ENCODE measurements at places on chromosomes 12 and 14. TPM values are rescaled to one million over a fixed set of nuclear protein-coding genes. Genes with fewer than 3 reads are reported as not detected.

GRCh38 chr12:87338681-87339080, 690.5 kb downstream of the C12orf50 start:
- no peak for ATAC-seq

- ATAC-seq = no peak
These were observed 59.3 kb downstream of the DNAI7 start for GRCh38 chr12:25135531-25136154.

- no peak for ATAC-seq
These were observed 41.0 kb downstream of the TRAFD1 start for GRCh38 chr12:112166051-112167015.

GRCh38 chr12:27462851-27463250, 16.3 kb downstream of the SMCO2 start:
- no peak for ATAC-seq

C3AR1 gene
- 6.4 TPM for total RNA-seq

KRT8 gene
- 1.2 TPM for total RNA-seq

LUM gene
- total RNA-seq = not detected

Measured in activated T-helper 17 cell treated with anti-CD3 and anti-CD28 coated beads, Interleukin-2, amount 50 U/mL, for 72 hours (primary cell).